Stimulated activated CD4-positive, alpha-beta T cell treated with anti-CD3 and anti-CD28 coated beads, Interleukin-2, amount 100 ng/mL, for 24 hours (primary cell): ENCODE measurements at places on chromosomes 7 and 10.

DNA sequence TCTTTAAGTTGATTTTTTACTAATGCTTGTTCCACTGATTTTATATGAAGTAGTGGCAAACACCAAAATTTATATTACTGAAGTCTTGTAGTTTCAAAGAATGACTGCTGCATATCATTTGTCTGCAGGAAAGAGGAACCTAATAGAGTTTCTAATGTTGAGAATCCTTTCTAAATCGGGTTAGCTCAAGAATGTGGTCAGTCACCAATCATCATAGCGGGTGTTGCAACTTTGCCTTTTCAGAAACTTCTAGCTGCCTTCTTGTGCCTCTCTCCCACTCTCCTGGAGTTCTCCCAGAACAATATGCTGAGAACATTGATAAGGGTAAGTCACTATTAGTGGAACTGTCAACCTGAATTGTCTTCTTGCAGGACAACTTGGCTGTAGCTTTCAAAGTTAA lies 524.8 kb upstream of the SORCS1 start:
- DNase-seq, result no peak

GRCh38 chr7:47483604-47484273 lies 98.2 kb downstream of the TNS3 start:
- no peak for DNase-seq

DNA sequence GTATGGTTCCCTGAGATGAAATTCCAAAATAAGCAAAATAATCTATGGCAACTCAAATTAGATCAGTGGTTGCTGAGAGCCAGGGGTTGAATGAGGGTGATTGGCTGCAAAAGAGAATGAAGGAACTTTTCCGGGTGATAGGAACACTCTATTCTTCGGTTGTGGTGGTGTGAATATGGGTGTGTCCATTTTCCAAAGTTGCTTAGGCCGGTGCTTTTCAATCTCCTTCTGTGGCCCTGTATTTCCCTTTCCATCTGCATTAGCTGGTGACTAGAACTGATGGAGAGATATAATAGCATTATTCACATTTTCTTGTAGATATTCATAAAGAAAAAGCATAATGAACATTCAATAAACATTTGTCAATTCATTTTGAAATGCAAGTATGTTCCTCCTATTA lies 382.9 kb downstream of the TFEC start:
- no peak for DNase-seq

- DNase-seq, result no peak
These were observed 86.3 kb downstream of the LCOR start for GRCh38 chr10:96918214-96919002.

DNA sequence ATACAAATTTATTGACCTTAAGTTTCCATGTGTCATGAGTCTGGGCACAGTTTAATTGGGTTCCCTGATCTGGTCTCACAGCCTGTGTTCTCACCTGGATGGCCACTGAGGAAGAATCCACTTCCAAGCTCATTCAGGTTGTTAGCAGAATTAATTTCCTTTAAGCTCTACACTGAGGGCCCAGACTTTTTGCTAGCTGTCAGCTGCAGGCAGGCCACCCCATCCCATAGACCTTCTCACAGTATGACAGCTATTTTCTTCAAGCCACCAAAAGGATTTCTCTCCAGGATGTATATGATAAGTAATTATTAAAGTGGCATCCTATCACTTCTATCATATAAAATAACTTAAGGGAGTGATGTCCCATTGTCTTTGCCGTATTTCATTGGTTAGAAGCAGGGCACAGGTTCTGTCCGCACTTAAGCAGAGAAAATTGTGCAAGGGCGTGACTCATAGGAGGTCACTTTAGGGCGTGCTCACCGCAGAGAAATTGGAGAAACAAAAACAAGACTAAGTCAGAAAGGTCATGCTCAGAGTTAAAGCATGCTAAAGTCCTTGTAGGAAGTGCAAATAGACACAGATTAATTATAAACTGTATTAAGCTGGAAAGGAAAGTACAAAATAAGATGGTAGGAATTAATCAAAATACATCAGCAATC lies 109.9 kb downstream of the AHR start:
- DNase-seq, result no peak

DNA sequence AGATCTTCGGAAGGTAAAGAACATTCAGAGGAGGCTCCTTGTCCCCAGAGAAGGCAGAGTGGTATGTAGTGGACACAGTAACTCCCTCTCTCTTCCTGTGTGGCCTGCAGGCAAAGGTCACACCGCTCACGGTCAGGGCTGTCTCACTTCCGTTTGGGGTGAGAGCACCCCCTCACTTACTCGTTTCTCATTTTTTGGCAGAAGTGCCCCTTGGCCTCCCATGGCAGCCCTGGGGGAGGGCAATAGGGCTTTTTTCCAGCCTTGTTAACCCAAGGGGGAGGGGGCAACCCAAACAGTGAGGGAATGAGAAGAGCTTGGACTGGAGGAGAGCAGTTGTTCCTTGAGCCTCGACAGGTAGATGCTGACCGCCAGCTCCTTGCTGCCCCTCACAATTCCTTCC lies 31.8 kb upstream of the SRGN start:
- DNase-seq, result no peak

- DNase-seq, result no peak
These were observed 28.0 kb upstream of the RASGEF1A start for GRCh38 chr10:43294892-43295291.

- DNase-seq, result no peak
These were observed 406 bp downstream of the PRLHR start for GRCh38 chr10:118595064-118595420.

GRCh38 chr10:75547391-75548298 lies 116.2 kb downstream of the LRMDA start:
- DNase-seq, result no peak

DNA sequence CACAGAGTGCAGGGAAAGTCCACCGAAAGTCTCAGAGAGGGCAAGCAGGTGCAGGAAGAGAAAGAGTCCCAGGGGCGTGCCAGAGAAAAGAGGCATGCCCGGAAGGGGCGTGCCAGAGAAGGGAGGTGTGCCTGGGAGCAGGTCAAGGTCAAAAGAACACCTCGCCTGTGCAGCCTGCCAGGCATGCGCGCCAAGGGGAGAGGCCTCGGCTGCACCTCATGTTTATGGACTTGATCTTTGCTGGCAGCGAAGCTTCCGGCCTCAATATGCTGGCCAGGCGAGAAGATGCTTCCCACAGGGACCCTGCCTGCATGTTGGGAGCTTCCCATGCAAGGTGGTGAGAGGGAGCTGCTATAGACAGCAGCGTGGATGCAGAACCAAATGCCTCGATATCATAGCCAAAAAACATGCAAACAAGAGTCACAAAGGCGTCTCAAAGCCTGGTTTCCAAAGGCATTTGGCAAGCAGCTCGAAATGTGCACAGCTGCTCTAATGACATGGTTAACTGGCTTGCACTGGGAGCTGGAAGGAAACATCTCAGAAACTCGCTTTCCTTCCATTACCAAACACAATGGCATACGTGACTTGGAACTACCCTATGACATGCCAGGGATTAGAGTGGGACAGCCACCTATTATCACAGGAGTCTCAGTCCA lies 192.5 kb upstream of the PPP2R2D start:
- no peak for DNase-seq

DNA sequence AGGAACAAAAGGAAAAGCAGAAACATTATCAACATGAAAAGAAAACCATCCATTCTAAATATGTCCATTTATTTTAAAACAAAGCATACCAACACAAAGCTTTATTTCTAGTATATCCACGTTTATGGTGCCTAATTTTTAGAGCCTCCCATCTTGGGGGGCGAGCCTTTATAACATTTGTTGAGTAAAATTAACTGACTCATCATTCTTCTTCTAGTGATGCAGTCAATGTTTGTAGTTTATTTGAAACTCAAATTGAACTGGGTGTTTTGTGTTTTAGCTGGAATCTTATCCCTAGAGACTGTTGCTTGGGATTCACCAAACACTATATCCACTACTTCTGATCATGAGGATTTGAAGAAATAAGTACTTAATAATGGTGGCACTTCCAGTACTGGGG lies 366.4 kb upstream of the NPVF start:
- DNase-seq, result no peak

DNA sequence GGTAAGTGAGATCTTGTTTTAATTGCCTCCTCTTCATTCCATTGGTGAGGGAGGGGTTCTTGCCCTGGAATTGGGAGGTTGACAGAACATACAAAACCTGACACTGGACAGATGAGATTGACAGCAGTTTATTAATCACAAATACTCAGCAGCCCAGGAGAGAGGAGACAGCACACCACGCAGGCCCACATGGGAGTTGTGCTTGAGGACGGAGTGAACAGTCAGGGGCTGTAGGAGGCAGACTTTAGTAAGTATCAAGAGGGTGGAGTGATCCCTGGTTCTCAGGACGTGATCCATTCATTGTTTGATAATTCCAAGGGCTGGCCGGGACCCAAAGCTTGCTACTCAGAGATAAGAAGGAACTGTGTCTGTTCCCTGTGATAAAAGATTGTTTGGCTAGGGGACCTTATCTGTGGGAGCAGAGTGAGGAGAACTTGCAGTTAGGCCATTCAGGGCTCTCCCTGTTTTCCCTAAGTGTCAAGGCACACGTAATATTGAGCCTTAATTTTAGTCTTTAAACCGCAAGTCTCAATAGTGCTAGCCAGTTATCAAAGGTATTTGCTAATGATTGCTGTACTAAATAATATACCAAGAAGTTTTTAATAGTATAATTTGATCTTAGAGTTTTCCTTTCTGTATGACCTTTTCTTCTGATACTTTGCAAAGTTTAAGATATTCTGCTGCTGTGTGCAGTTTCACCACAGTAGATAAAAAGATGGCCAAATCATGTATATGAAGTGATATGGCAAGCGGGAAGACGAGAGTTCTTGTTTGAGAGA lies 14.5 kb downstream of the CAPZA2 start:
- DNase-seq, result no peak

DNA sequence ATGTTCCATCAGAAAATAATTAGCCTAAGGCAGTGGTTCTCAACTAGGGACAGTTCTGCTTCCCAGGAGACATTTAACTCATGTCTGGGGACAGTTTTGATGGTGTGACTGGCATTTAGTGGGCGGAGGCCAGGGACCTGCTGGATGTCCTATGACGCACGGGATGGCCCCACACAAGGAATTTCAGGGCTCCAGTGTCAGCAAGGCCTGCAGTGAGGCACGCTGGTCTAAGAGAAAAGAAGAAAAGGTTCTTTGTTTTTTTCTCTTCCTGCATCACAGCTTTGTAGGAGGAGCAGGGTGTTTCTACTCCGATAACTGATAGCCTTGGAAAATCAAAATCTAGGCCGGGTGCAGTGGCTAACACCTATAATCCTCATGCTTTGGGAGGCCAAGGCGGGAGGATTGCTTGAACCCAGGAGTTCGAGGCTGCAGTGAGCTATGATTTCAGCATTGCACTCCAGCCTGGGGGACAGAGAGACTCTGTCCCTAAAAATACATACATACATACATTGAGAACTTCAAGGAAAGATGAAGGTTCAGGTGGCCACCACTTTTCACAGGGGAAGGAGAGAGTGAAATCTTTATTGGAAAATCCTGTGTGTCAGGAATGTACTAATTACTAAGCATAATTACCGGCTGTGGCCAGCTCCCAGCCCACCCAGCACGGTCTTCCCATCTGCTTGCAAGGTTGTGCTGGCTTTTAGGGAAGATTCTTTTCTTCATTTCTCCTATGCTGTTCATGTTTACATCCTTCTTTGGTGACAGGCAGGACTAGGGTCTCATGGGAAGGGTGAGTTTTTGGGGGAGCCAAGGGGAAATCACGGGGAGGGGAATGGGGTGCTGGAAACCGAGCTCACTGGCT lies 150.4 kb downstream of the ACTR3B start:
- DNase-seq, result no peak

GRCh38 chr7:156725073-156725472 lies 84.5 kb downstream of the RNF32 start:
- no peak for DNase-seq

GRCh38 chr10:99870123-99870730 lies 87.8 kb downstream of the ABCC2 start:
- DNase-seq, result peak; percentile 61
